NCI-H1092 treated with DMSO at 0.1 percent for 48 hours (cell line): ENCODE measurements at places on chromosomes 12 and 14.

DNA sequence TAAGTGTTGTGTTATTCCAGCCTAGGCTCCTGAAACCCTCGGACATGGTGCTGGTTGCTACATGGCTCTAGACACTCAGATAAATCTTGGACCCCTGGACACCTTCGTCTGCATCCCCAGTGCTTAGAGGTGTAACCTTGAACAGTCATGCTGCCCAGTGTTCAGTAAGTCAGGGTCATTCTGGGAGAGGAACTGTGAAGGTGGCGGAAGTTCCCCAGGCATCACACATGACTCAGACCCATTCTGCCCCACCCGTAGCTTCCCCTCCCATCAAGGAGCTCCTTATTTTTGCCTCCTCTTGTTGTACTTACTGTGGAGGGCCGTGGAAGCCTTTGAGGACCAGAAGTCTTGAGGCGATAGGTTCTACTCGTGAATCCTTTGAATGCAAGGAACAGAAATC lies 18.1 kb upstream of the SSPN start:
- no peak for DNase-seq

GRCh38 chr12:2291947-2292346 lies 239.2 kb downstream of the CACNA1C start:
- no peak for DNase-seq

DNA sequence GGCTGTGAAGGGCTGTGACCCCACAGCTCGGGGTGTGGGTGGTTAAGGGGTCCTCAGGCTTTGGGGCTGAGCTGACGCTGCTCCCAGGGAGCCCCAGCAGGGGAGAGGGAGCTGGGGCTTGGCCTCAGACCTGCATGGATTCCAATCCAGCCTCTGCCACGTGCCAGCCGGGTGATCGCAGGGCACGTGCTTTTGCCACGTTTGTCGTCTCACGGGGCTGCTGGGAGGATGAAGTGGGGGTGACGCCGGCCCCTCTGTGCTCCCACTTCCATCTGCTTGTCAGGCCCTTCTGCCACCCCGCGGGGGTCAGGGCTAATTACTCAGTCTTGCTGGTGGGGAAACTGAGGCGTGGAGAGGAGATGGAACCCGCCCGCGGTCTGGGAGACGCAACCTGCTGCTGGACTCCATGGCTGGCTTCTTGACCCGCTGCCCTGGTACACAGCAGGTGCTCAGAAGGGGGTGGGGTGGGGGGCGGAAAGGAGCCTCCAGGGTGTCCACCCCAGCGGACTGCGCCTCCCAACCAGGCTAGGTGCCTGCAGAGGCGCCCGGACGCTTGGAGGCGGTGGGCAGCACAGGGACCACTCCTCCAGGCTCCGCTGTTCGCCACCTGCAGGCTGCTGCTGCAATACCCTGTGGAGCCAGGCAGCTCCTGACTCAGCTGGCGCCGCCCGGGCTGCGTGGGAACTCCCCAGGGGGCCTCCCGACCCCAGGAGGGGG lies 36.4 kb upstream of the PRIMA1 start:
- DNase-seq: peak; percentile 12

- no peak for DNase-seq
Observed at GRCh38 chr12:15808652-15809051, 19.5 kb upstream of the EPS8 start.

DNA sequence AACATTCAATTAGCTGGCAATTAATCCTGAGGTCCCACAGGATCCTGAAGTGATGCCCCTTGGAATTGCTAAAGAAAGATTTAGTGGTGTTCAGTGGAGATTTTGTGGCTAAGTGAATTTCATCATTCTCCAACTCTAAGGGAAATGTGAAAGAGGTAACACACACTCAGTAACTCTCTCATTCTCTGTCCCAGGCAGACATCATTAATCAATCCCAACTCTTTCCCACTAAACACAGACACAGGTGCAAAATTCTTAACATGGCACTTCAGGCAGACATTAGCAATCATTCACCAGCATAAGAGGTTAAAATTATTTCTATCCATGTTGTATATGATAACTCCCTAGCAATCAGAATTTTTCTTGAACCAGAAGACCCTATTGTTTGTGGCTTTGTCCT lies 40.2 kb downstream of the TRPV4 start:
- DNase-seq: no peak
